Substantia nigra (tissue), 51 donors: ENCODE measurements at places on chromosomes 11 and 22.

DNA sequence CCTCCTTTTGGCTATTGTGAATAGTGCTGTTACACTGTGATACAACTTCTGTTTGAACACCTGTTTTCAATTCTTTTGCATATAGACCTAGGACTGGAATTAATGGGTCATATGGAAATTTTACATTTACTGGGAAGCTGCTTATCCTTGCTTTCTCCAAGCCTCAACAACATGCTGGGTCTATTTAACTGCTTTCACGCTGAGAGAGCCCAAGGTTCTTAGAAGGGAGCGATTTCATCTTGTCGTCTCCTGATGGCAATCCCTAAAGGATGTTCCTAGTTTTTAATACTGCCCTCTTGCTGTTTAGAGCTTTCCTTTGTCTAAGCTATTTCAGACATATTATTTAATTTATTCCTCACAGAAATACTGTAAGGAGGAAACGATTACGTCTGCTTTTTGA is 15.5 kb downstream of the IRAG1 start:
- no peak for DNase-seq

DNA sequence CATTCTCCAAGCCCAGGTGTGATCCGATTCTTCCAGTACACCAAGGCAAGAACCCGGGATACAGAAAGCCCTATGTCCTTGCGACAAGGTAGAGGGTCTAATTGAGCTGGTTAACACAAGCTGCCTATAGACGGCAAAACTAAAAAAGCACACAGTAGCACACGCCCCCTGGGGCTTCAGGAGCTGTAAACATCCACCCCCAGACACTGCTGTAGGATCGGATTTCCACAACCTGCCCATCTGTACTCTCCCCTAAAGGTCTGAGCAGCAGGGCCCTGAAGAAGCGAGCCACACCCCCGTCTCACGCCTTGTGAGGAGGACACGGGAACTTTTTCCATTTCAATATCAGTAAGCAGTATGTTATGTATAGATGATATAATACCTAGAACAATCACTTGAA is 624.7 kb downstream of the BUD13 start:
- no peak for DNase-seq

- DNase-seq: no peak
Observed at GRCh38 chr11:119700536-119701346, 28.3 kb downstream of the NECTIN1 start.

DNA sequence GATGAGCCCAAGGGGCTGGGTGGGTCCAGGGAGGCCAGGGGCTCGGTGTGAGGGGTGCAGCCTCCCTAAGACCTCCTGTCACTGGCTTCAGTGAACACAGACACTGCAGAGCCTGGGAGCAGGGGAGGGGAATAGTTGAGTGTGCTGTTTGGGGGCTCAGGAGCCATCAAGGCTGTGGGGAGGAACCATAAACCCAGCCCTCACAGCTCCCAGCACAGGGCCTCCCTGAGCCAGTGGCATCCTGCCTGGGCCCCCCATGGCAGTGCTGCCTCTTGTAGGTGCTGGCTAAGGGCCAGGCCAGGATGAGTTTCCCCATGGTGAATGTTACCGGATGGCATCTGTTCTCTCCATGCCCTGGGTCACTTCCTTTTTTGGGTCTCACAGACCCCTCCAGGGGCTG is 25.5 kb downstream of the KCNJ5 start:
- no peak for DNase-seq

DNA sequence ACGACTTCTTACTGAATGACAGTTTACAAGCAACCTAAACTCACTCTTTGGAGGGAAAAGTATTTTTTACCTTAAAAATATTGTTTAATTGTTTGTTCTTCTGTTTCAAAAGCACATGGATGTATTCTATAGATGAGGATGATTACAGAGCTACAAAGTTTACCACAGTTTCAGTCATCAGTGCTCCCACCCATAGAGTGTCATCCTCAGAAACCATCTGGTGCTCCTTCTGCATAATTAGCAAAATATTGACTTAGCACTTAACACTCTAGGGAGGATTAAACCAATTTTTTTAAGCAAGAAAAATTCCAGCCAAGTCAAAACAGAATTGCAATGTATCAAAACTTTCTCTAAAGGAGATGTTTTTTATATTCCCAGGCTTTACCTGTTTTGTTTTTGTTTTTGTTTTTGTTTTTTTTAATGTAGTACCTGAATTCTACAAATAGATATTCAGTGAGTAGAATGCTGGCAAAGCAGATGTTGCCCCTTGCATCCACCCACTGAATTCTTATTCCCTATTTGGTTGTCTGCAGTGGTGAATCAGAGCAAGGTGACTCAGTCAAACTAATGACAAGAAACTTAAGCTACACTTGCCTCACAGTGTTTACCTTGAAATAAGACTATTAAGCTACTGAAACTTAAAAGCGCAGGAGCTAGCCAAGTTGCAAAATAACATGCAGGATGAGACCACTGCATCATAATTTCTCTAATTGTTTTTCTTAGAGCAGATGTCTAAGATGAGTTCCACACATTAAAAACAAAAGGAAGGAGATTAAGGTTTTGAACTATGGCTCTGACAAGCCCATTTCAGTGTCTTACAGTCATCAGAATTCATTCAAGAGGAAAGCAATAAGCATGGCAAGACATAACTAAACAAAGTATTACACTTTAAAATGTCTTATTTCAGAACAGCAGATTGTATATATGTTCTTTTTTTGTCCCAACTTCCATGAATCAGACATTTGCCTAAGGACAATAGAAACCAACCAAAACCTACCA is 155.1 kb upstream of the SOX6 start:
- DNase-seq: no peak

DNA sequence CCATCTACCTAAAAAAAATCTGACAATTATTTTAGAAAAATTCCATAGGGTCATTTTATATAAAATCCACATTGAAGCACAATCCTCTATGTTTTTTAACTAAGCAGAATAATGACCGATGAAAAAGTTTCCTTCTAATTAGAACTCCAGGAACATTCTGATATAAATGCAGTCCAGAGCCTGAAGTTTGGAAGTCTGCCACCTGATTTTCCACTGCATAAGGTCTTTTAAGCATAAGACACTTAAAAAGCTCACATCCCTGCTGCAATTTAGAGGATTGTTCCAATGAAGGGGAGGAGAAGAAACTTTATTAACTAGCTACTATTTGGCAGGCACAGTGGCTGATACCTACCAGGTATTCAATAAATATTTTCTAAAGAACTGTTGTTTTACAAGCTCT is 570.3 kb upstream of the ANO5 start:
- no peak for DNase-seq

- DNase-seq: no peak
Observed at GRCh38 chr11:83326326-83326725, 40.2 kb upstream of the CCDC90B start.

DNA sequence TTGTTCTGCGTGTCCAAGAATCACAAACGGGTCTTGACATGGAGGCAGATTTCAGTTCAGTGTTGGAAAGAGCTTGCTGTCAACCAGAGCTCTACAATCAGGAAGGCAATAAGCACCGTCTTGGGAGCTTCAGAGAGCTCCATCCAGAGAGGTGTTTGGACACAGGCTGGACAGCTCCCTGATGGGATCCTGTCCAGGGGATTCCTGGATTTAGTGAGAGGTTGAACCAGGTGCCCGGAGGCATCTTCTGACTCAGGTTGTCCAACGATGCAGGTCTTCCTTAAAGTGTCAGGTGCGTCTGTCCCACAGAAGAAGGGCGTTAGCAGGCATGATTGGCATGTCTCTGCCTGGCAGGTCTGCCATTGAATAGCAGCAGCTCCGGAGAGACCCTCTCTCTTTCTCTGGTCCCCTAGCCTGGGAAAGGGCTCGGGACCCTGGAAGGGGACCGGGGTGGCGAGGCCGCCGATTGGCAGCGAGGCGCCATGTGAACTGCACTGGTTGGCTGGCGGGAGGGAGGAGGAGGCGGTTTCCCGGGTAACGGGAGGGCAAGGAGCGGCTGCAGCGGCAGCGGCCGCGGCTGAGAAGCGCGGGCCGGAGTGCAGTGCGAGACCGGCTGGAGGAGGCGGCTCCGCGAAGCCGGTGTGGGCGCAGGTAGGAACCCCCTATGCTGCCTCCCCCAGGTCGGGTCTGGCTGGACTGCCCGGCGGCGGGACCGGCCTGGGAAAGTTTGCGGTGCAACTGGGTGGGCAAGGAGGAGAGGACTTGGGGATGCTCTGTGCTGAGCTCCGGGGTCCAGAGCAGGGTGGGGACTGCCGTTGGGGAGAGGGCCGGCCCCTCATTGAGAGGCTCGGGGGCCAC is 104.1 kb upstream of the E2F8 start:
- peak; percentile 50 for DNase-seq

DNA sequence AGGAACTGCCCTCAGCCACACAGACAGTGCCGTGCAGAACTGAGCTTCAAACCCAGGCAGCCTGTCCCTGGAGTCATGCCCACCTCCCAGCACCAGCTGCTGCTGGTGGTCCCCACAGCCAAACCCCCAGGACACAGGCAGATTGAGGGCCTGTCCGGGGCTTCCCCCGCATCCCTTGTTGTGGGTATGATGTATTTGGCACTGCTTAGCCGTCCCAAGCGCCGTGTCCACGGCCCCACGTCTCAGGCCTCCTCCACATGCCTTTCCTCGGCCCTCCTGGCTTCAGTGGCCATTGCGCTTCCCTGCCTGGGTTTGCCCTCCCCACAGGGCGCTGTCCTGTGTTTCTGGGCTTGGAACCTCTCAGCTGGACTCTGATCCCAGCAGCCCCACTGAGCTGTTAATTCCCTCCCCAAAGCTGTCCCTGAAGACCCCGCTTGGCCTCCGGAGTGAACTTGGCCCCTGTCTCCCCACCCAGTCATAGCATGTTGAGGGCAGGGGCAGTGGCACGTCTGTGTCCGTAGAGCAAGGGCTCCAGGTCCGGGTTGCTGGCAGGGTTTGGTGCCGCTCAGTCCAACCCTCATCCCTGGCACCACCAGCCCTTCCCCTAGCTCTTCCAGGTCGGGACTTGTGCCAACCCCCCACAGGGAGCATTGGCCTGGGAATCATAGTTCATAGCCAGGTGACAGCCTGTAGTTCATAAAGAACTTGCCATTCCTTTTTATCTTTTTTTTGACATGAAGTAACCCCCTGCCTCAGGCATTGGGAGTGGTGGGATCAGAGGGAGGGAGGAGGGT is 34.5 kb upstream of the TEF start:
- no peak for DNase-seq

- DNase-seq: no peak
Observed at GRCh38 chr22:37157516-37158285, 8.0 kb upstream of the IL2RB start.

GRCh38 chr11:1899686-1900085 is 8.0 kb upstream of the PRR33 start:
- DNase-seq: no peak

DNA sequence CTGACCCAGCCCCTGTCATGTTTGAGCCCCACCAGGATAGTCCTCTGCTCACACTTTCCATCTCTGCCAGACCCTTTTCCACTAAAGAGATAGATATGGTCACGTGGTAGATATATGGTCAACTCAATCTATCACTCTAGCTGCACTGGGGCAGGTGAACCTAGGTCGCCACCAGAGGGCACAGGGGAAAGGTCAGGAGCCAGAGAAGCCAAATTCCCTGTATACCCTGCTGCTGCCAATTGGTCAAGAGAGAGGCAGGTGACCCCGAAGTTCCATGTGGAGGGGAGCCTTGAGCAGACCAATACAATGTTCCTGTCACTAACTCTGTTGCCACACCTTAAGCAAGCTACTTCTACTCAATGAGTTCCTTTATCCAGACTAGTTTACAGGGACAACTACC is 101.1 kb upstream of the GALNT18 start:
- DNase-seq: no peak

- no peak for DNase-seq
Observed at GRCh38 chr11:45675646-45676045, 10.2 kb upstream of the CHST1 start.

DNA sequence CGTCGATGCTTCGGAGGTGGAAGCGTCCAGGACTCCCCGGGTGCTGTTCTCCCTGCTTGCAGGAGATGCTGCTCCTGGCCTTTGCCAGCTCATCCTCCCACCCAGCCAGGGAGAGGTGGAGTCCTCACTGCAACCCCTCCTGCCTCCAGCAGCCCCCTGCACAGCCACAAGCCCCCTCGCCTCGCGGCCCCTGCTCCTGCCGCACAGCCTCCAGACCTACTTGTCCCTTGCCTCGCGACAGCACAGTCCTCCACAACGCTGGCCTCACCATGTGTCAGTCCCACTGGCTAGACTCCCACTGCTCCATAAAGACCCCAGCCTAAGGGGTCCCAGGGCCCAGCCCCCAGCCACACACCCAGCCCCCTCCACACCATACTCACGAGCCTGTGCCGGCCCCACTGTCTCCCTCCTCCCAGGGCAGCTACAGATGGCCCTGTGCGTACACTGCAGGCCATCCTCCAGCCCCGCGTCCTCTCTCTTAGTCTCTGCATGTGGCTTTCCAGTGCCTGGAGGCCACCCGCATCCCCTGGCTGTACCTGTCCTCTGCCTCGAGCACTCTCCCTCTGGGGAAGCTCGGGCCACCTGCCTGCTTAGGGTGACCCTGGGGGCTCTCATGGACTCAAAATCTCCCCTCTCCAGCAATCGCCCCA is 91.5 kb downstream of the CELSR1 start:
- no peak for DNase-seq

DNA sequence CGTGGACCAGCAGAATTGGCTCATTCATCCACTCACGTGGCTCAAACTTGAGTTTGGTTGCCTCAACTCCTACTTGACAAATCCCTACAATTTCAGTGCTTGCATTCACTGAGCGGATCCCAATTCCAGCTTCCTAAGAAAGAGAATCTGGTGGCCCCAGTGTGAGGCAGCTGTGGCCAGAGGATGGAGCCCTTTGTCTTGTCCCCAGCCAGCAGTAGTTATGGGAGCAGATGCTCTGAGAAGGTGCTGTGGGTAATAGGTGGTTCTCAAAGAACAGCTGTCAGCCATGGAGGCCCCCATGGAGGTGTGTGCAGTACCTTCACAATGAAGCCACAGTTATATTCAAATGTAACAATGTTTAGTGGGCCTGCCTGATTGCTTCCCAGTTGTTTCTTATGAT is 39.3 kb downstream of the KREMEN1 start:
- DNase-seq: no peak

- no peak for DNase-seq
Observed at GRCh38 chr11:128983023-128983422, 40.4 kb upstream of the TP53AIP1 start.

DNA sequence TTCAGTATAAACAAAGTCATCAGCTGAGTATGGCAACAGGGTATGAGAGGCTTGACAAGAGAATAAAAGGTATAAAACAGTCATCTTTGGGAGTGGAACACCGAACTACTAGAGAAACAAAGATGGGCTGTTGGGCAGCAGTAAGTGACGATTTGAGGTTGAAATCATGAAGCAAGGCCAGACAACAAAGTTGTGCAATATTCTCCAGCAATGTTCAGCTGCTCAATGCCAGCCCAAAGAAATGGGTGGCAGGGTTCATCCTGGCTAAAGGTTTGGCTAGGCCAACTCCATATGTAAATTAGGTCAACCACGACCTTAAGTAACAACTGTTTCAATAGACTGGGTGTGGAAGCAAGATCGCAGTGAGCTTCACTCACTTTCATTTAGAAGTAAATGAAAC is 6.2 kb downstream of the APIP start:
- no peak for DNase-seq

DNA sequence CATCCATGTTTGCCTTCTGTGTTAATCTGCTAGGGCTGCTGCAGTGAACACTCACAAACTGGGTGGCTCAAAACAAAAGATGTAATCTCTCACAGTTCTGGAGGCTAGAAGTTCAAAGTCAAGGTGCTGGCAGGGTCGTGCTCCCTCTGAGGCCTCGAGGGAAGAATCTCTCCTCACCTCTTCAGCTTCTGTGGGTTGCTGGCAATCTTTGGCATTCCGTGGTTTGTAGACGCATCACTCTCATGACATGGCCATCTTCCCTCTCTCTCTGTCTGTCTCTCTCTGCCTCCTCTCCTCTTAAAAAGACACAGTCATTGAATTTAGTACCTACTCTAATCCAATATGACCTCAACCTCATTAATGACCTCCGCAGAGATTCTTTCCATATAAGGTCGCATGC is 78.8 kb downstream of the TSPAN18 start:
- no peak for DNase-seq
